ENCODE measurements at places on chromosomes 7 and 10. TPM values are rescaled to one million over a fixed set of nuclear protein-coding genes. Genes with fewer than 3 reads are reported as not detected.

GRCh38 chr7:156122752-156123354 lies 310.6 kb upstream of the SHH start:
- no peak for DNase-seq
- H3K27ac ChIP-seq: no peak overlapping the region
- no peaks in the 10 kb centered on the region for H3K36me3 ChIP-seq
- no peaks in the 10 kb centered on the region for H3K4me1 ChIP-seq
- no peaks in the 10 kb centered on the region for H3K27me3 ChIP-seq

DNA sequence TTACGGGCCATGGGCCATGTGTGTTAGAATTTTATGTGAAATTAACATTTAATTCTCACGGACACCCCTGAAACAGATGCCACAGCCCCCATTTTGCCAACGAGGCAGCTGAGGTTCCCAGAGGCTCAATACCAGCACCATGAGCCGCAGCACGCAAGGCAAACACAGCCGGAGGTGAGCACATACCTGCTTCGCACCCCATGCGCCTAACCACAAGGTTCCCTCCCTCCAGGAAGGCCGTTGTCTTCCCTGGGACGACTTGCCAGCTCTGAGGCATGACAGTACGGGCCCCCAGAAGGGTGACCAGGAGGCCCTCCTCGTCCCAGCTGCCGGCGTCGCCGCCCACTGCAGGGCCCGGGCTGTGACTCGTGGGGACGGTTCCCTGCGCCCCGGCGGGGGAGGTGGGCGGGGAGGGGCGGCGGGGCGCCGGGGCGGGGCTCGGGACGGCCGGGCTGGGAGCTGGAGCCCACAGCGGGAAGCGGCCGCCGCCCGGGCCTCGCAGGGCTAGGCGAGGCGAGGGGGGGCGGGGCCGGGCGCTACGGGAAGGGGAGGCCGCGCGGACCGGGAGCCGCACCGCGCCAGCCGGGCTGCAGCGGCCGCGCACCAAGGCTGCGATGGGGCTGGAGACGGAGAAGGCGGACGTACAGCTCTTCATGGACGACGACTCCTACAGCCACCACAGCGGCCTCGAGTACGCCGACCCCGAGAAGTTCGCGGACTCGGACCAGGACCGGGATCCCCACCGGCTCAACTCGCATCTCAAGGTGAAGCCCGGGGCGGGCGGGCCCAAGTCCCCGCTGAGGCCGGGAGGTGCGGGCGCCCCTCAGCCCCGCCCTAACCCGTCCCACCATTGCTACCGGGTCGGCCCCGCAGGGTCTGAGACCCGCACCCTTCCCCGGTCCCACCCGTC lies at the start of gene CAV2:
CAV2 (plus strand) TSS at position 571 of the 910 bp plus-strand sequence; CDS start at position 615, 44 bp downstream.
- no peaks in the 10 kb centered on the region for H3K36me3 ChIP-seq
- H3K4me3 ChIP-seq: peak within 1 kb of the TSS; percentile 47
- H3K27ac ChIP-seq: no peak within 1 kb of the TSS
- no peak for DNase-seq
- peaks cover 56% of the 10 kb centered on the region for H3K27me3 ChIP-seq
- peaks cover 10% of the 10 kb centered on the region for H3K4me1 ChIP-seq

DNA sequence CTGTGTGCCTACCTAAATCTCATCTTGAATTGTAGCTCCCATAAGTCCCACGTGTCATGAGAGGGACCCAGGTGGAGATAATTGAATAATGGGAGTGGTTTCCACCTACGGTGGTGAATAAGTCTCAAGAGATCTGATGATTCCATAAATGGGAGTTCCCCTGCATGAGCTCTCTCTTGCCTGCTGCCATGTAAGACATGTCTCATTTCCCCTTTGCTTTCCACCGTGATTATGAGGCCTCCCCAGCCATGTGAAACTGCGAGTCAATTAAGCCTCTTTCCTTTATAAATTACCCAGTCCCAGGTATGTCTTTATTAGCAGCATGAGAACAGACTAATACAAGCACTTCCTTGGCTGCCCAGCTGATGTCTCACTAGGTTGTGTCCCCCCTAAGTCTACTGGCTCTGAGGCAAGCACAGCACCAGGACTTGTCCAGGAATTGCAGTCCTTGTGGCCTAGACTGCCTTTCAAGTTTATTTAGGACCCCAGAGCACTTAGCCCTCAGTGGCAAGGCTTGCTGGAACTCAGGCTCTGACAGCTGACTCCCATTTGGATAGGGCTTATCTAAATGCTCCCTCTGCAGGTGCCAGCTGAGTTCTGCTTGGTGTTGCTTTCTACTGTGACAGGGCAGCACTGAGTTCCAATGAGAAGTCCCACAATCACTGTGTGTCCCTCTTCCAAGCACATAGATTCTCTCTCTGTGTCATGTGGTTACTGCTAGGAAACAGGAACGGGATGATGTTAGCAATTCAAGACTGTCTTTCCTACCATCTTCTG lies 59.0 kb upstream of the TAS2R16 start:
- H3K4me3 ChIP-seq: no peak overlapping the region
- no peaks in the 10 kb centered on the region for H3K36me3 ChIP-seq
- DNase-seq: no peak
- no peaks in the 10 kb centered on the region for H3K27me3 ChIP-seq

DNA sequence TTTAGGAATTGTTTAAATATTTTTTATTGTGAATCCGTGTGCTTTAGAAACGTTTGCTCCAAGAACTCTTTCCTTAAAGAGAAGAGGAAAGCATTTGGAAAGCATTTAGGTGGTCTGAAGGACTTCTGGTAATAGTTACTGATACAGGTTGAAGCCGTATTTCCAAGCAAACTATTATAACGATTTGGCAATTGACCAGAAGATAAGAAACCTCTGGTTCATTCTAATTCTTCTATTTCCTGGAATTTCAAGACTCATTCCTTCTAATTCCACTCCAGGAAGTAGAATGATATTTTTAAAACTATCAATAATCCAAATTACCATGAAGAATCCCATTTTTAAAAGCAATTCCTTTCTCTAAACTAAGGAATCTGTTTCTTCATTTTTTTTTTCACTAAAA lies 158.9 kb upstream of the AGR3 start:
- no peak for DNase-seq
- peaks cover 4% of the 10 kb centered on the region for H3K27me3 ChIP-seq
- H3K27ac ChIP-seq: no peak overlapping the region
- H3K4me1 ChIP-seq: peaks cover 51% of the 10 kb centered on the region
- H3K4me3 ChIP-seq: no peak overlapping the region

GRCh38 chr7:14303536-14303935 lies 314.1 kb upstream of the ETV1 start:
- no peaks in the 10 kb centered on the region for H3K4me1 ChIP-seq
- no peak overlapping the region for H3K27ac ChIP-seq
- H3K36me3 ChIP-seq: no peaks in the 10 kb centered on the region
- no peak overlapping the region for H3K4me3 ChIP-seq

DNA sequence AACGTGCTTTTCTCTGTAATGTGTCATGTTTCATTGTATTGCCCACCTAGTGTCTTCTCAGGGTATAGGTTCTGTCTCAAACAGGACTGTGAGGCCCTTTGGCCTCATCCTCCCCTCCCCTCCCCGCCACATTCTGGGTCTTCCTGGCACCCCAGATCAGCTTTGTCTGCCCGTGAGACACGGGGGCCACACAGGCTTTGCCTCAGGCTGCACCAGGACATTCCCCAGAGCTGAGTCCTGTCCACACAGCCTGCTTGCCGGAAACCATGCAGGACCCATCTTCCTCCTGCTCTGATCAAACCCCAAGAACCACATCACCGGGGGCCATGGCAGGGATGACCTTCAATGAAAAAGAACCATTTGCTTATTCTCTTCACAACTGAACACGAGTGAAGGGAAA lies 18.6 kb downstream of the MAT1A start:
- no peaks in the 10 kb centered on the region for H3K4me1 ChIP-seq
- no peak for DNase-seq
- no peak overlapping the region for H3K27ac ChIP-seq
- H3K4me3 ChIP-seq: no peak overlapping the region

GRCh38 chr10:113052076-113052830 lies 102.2 kb downstream of the TCF7L2 start:
- no peaks in the 10 kb centered on the region for H3K36me3 ChIP-seq
- DNase-seq: no peak
- no peak overlapping the region for H3K4me3 ChIP-seq
- H3K27ac ChIP-seq: no peak overlapping the region

- H3K36me3 ChIP-seq: peaks cover 10% of the 10 kb centered on the region
- H3K4me3 ChIP-seq: no peak overlapping the region
- H3K27me3 ChIP-seq: peaks cover 6% of the 10 kb centered on the region
- no peak for DNase-seq
Observed at GRCh38 chr7:141001546-141001945, 13.2 kb downstream of the MRPS33 start.

DNA sequence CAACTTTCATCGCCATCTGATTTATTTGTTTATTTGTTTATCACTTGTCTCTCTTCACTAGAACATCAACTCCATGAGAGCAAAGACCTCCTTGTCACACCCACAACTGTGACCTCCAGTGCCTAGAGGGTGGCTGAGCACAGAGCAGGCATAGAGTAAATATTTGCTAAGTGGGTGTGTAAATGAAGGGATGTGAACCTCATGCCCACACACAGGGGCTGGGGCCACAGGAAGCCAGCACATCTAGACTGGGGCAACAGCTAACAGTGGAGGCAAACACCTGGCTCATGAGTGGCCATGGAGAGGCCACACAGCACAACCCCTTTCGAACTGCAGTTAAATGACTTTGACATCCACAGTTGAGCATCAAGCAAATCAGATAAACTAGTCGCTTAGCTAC lies 39.8 kb downstream of the AKR1B1 start:
- H3K27me3 ChIP-seq: no peaks in the 10 kb centered on the region
- no peak overlapping the region for H3K4me3 ChIP-seq
- no peaks in the 10 kb centered on the region for H3K36me3 ChIP-seq
- no peak for DNase-seq

DNA sequence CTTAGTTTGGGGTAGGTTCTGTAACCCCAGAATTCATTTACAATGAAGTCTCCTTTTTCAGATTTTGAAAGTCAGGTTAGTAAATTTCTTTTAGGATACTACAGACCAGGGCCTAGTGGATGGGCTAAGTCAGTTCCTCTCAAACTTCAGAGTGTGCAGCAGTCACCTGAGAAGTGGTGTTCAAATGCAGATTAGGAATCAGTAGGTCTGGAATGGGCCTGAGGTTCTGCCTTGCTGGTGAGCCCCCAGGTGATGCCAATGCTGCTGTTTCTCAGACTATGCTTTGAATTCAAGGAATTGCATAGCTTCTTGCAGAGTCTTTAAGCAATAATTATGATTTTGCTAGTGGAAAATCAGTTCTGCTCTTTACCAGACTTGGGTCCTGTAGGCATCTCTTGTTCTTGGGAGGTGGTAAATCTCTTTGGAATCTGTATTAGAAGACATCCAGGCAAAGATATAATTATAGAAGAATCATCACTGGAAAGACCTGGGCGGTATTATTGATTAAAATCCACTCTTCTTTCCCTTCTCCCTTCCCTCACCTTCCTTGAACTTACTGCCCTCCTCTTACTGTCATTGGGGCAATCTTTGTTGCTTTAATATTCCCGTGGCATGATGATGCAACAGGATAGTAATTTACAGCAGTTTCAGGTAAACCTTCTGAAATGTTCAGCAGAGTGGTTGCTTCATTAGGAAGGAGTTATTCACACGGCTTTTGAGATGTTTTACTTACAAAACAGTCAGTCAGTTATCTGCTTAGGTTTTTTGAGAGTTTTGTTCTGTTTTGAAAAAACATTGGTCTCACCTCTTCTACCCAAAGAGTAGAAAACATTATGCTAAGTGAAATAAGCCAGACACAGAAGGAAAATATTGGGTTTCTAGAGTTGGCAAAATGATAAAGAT lies 87.2 kb downstream of the NRF1 start:
- no peak for DNase-seq
- H3K27ac ChIP-seq: no peak overlapping the region
- no peak overlapping the region for H3K4me3 ChIP-seq
- H3K36me3 ChIP-seq: peaks cover 8% of the 10 kb centered on the region

- no peak for DNase-seq
- H3K4me3 ChIP-seq: no peak overlapping the region
- peaks cover 21% of the 10 kb centered on the region for H3K4me1 ChIP-seq
Observed at GRCh38 chr7:140206616-140207389, 30.0 kb upstream of the KDM7A start.

Gene GRID1
- total RNA-seq: not detected

Gene NT5C2
- total RNA-seq: 60.8 TPM

Gene UTF1
- not detected for total RNA-seq

Gene WNT16
- not detected for total RNA-seq

Gene TMEM72
- total RNA-seq: not detected

Gene ANKIB1
- 55.7 TPM for total RNA-seq

Gene TFR2
- 14.5 TPM for total RNA-seq

Gene TMEM139
- 0.29 TPM for total RNA-seq

Gene TRIL
- total RNA-seq: not detected

All from activated CD8-positive, alpha-beta T cell treated with anti-CD3 and anti-CD28 coated beads, Interleukin-2, amount 10 ng/mL, durations not matched to agents 7 days and 5 days (primary cell).